ENCODE measurements at places on chromosomes 16 and 17.

DNA sequence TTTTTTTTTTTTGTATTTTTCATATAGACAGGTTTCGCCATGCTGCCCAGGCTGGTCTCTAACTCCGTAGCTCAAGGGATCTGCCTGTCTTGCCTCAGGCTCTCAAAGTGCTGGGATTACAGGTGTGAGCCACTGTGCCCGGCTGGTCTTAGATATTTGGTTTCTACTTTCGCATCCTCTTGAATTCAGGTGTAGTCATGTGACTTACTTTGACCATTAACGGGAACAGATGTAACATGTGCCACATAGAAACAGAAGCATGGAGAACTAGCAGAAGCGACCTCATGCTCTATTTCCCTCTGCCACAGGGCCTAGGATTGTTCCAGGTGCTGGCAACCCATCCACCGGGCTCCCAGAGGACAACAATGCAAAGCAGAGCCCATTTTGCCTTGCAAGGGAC is 166.6 kb downstream of the CYLD start:
- DNase-seq: no peak

DNA sequence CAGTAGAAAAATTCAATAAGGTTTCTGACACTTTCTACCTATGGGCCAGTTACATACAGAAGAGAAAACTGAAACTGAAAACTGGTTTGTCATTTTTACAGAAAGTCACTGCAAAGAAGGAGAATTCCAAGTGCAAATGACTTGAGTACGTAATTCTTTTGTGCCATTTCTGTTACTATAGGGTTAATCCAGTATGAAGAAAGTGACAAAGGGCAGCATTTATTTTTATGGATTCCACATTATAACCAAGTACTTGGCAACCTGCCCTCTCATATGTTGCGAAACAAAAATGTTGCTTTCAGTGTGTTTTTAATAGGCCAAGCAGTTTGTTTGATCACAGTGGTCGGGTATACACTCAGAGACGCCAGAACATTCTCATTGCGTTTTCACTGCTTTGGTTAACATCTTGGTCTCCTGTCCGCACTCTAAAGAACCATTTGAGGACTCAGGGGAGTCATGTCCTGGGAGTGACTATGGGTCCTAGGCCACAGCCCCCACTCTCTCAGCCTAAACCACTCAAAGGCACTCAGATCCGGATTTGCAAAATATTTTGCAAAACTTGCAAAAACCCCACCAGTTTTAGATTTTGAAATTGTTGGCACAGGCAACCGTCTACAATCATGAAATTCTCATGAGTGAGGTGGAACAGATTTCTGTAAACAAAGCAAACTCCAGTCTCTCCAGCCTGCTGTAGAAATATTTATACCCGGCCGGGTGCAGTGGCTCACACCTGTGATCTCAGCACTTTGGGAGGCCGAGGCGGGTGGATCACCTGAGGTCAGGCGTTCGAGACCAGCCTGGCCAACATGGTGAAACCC is 15.4 kb upstream of the HELZ start:
- no peak for DNase-seq

DNA sequence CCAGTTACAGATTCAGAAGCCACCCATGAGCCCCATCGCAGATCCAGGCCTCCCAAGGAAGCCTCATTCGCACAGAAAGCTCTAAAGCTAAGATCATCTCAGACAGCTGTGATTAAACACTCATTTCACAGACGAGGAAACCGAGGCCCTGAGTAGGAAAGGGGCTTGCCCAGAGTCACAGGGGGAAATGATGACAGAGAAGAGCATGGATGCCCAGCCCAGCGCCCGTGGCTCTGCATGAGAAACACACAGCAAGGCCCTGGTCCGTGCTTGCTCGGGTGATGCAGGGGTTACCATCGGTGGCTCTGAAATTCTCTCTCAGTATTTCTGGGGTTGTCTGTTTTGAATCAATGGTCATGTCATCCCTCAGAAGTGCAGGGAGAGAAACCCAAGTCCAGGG is 109.6 kb downstream of the C16orf78 start:
- DNase-seq: no peak

DNA sequence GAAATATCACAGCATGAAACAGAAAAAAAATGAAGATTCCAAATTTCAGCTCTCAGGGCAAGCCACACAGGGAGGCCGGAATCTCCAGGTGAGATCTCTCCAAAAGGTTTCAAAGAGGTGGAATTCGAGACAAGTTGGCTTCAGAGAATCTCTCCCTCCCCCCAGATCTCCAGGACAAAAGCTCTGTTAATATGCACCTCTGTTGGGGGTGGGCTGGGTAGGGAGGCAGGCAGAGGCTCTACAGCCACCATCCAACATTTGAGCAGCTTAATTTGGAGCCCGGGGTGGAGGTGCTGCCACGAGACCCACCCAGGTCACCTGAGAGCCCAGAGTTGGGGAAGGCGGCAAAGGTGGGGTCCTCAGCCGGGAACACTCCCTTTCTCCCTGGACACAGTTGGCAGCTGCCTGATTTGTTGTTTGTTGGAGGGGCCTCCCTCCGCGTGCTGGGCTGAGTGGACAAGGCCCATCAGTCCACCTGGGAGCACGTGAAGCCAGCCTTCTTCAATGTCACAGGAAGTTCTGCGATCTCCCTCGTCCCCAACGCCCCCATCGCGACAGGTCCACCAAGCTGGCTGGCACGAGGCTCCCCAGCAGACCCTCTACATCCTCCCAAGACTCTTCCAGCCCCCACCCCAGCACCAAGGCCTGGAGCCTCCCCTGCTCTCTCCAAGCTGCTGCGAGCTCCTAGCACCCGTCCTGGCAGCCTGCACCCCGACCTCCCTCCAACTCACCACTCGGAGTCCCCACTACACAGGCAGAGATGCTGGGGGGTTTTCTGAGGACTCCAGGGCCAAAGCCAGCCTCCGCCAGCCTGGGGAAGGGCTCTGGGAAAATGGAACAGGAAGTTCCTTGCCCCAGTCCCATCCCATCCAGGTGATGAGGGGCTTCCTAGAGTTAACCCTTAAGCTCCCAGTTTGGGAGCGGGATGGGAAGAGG is at the start of gene ZSCAN10:
Gene ZSCAN10 (minus strand): TSS at position 836 of the 936 bp plus-strand sequence. CDS start 6,357 bp downstream, outside the sequence.
- DNase-seq: no peak

DNA sequence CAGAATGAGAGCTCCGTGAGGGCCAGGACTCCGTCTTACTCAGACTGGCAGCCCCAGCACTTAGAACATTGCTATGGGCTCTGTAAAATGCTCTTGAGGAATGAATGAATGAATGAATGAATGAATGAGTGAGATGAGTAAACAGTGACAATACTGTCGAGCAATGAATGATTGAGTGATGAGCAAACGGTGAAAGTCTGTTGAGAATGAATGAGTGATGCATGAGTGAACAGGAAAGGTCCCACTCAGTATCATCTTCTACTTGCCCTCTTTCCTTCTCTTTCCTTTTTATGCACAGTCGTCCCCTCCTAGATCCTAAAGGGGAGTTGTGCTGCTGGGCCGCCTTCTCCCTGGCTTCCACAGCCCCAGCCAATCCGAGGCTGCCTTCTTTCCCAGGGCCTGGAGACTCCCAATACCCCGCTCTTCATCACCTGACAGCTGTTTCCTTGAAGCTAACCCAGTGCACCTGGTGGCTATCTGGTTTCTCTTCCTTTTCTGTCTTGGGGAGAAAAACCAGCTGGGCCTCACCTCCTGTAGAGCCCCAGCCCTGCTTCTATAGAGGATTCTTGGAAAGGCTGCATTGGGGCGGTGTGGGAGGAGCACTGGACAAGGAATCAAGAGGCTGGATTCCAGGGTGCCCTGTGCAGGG is 32.7 kb upstream of the CACNG1 start:
- DNase-seq: no peak

- DNase-seq: no peak
Measured at GRCh38 chr16:85327731-85328675, 215.7 kb upstream of the CIBAR2 start.

GRCh38 chr16:81444448-81445121 is at the start of gene CMIP:
CMIP (plus strand) TSS chr16:81444808.
- peak; percentile 65 for DNase-seq

GRCh38 chr16:89023151-89023551 is 46.1 kb upstream of the CBFA2T3 start:
- no peak for DNase-seq

DNA sequence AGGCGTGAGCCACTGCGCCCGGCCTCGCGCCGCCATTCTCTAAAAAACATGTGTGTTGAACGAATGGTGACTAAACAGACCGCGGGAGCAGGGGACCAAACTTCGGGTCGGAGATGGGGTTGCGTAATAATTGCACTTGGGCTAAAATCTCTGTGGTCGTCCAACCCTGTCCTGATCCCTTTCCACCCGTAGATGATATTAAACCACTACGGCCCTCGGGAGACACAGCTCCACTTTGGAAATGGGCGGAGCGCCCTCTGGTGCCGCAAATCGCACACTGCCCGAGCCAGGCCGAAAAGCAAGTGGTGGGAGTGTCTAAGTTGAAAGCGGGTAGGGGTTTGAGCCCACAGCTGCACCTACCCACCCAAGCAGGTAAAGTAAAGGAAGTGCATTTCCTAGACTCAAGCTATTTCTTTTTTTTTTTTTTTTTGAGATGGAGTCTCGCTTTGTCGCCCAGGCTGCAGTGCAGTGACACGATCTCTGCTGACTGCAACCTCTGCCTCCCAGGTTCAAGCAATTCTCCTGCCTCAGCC is 17.0 kb downstream of the CAVIN1 start:
- DNase-seq: peak; percentile 59

- DNase-seq: no peak
Measured at GRCh38 chr16:86609115-86609514, 30.8 kb downstream of the FOXL1 start.

DNA sequence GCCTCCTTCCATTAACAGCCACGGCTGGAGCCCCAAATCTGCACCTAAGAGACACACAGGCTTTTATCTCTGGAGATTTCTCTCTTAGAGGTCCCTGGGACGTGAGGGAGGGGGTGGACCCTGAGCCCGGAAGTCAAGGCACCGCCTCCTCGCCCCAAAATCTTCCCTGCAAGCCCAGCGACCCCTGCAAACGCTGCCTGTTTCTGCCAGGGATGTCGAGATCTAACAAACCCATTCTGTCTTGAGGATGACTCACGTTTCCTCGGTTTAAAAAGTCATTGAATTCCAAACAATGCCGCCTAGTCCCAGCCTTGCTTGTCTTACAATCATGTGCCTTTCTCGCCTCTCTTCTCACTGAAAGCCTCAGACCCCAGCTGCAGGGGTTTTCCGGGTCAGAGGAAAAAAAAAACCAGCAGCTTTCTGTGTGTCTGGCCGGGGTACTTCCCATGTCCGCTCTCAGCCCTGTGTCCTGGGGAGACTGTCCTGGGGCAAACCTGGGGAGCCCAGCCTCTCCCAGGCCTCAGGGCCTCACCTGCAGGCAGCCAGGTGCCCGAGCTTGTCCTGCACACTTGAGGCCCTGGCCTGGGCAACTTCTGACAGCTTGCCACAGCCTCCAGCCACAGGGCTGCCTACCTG is 15.4 kb downstream of the ARL2BP start:
- no peak for DNase-seq

GRCh38 chr16:29826342-29826695 is 6.1 kb downstream of the MVP start:
- DNase-seq: no peak

DNA sequence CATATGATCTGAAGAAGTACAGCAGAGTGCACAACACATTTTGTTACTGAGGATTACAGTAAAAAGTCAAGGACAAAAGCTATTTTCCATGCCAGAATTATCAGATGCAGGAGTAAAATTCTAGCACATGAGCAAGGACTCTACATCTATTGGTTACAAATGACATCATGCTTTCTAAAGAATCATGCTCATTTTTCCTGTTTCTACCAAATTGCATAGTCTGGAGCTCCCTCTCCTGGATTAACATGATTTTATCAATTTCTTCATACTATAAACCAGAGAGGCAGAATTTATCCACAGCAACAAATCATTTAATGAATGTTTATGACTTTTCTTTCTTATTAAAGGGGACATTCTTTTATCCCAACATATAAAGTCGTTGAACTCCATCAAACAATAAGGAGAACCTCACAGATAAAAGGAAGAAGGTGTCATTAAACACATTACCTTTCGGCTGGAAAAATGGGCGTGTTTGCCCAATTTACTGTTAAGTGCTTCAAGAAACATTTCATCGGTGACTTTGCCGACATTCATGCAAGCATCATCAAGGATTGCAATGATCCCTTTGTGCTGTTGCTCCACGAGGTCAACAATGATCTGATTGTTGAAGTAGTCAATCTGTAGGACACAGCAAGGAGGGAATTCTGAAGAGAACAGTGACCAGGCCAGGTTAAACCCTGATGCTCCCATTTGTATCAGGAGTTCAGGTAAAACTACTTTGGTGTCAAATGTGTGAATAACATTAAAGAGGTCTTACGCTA is 121.7 kb downstream of the MYO1D start:
- peak; percentile 77 for DNase-seq

DNA sequence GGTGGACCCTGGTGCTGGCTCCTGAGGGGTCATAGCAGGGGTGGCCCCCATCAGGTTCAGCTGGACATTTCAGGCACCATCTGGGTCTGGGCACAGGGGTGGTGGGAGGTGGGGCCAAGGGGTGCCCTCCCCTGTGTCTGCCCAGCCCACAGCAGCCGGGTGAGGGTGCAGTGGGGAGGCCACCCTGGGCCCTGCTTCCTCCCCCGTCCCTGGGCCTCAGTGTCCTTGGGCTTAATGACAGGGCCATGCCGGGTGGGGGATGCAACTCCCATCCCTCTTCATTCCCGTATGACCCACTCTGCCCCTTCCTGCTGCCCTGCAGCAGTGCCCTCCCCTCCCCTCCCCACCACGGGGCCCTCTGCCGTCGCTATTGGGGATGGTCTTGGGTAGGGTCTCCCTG is 10.7 kb downstream of the CPNE7 start:
- DNase-seq: no peak

DNA sequence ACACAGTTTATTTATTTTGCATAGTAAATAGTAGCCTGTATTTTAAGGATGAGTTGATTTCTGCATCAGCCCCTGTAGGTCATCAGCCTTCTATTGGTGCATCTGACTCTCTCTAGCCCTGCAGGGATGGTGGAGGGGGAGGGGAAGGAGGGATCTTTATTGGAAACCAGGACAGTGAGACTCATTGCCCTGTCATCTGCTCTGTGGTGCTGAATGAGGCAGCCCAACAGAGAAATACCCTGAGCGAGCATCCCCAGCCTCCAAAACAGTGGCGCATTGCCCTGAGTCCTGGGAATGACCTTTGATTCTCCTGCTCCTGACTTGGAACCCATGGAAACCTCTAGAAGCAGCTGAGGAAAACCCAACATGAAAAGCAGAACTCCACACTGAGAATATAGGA is 45.5 kb upstream of the STH start:
- no peak for DNase-seq

DNA sequence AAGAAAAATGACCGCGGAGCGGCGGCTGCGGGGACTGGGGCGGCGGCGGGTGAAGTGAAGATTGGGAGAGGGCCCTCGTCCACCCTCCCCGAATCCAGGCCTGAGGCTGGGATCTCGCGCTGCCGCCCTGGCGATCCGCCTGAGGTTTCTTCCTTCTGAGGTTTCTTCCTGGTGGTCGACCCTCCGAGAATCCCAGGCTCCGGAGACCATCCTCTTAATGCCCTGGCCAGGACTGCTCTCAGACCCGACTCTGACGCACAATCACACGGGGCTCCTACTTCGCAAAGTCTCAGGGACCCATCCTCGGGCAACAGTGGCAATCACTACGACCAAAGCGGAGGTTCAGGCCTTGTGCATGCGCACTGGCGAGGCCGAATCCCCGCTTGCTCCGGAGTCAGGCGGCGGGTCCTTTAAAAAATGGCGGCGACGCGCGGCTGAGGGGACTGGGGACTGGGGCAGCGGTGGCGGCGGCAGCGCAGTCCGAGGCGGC is 18.0 kb upstream of the KCNJ18 start:
- DNase-seq: no peak

GRCh38 chr17:233473-233941 is 52.1 kb upstream of the DOC2B start:
- no peak for DNase-seq

All from left kidney (tissue), 8 donors.